ENCODE measurements at places on chromosomes 6 and 20.

GRCh38 chr6:166165558-166166313, 1.9 kb downstream of the TBXT start:
- no peak for DNase-seq

GRCh38 chr6:126376682-126377081, 36.8 kb downstream of the CENPW start:
- no peak for DNase-seq

DNA sequence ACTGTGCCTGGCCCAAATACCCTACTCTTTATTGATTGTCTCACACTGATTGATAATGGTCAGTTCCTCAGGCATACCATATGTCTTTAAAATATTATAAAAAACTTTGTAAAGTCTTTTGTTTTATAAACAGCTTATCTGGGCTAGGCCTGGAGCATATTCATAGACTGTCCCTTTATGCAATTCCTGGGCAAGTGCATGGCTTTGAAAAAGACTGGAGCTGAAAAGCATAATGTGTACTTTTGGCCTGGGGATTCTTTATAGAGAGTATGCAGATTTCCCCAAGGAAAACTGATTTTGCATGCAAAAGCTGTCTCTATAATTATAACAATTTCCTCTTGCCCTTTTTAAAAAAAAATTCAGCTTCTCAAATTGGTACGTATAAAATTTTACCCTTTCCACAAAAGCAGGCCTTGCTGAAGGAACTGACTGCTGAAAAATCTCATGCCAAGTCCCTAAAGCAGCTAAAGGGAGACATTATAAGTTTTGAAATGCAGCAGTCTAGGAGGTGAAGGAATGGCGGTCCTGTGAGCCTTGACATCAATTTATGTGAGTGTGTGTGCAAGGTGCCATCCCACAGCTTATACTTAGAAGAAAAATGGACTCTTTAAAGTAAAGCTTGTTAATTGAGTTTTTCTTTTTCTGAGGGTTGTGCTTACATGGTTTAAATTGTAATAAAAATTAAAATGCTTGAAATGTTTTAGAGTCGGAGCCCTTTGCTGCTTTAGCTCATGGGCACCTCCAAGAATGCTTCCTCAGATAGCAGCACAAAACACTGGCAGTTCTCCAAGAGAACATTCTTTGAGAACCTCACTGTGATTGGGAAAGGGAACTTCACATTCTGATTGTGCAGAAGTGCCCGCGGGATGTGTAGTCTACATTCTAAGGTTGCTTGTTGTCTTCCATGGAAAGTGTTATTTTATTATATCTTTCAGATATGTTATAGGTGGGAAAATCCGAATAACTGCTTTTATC, 43.9 kb downstream of the PLCB4 start:
- peak; percentile 40 for DNase-seq

DNA sequence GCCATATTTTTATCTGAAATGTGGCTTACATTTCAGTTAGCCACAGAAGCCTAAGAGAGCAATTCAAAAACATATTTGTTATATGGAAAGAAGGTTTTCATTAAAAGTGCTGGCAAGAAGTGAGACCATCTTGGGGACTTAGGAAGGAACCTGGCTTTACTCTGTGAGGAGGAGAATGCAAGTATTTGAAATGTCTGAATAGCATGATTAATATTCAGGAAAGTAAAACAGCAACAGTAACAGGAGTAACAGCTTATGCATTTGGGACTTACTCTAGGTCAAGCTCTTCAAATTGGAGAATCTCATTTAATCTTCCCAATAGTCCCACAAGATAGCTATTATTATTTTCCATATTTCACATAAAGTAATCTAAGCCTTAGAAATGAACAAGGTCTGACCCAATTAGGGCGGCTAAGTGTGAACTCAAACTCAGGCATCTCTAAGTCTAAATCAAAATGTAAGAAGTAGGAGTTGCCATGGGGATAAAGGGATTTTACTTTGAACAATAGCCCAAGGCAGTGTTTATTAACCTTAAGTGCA, 816.5 kb downstream of the BCKDHB start:
- no peak for DNase-seq

- no peak for DNase-seq
Measured at GRCh38 chr20:36866681-36867495, 9.1 kb upstream of the TLDC2 start.

GRCh38 chr6:68738039-68738438, 103.0 kb downstream of the ADGRB3 start:
- no peak for DNase-seq

- DNase-seq: peak; percentile 99
Measured at GRCh38 chr6:11770546-11771466, 7.8 kb downstream of the ADTRP start.

DNA sequence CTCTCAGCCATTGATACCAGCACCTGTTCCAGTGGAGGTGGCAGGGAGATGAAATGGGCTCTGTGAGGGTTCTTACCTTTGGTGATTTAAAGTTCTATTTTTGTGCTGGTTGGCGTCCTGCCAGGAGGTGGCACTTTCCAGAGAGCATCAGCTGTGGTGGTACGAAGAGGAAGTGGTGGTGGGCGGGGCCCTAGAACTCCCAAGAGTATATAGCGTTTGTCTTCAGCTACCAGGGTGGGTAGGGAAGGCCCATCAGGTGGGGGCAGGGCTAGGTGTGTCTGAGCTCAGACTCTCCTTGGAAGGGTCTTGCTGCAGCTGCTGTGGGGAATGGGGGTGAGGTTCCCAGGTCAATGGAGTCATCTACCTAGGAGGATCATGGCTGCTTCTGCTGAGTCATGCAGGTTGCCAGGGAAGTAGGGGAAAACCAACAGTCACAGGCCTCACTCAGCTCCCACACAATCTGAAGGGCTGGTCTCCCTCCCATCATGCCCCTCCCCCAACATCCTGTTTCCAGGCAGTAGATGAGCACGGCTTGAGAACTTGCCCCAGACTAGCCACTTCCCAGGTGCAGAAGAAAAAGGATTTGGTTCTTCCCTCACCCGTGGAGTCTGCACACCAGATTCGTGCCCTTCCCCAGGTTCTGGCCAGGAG, 46.6 kb downstream of the MOXD1 start:
- DNase-seq: no peak

DNA sequence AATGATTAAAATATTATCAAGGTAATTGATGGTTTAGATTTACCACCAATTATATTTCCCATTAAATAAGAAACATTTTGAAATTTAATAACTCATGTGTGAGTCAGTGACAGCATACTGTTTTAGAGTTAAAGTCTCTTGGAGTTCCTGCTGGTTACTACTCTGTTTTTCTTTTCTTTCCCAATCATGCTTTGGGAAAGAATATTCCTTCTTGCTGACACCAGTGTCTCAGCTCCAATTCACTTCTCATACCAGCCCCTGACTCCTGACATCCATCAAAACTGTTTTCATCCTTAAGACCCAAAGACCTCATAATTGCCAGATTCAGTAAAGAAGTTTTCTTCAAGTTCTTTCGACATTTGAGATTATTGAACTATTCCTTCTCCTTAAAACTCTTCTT, 50.3 kb downstream of the AIG1 start:
- no peak for DNase-seq

DNA sequence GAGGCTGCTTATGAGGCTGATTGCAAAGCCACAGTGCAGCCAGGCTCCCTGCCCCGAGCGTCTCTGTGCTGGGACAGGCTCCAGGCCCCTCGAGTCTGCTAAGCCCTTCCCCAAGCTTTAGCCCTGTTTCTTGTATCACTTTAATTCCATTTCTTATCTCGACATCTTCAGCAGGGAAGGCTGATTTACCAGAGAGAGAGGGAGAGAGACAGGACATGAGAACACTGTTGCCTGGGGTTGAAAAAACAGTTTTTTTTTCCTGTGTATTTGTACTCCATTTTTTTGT, 386.5 kb downstream of the SMOC2 start:
- DNase-seq: no peak

- no peak for DNase-seq
Measured at GRCh38 chr6:148422085-148422484, 79.4 kb downstream of the SASH1 start.

- no peak for DNase-seq
Measured at GRCh38 chr6:24903681-24904080, 32.1 kb downstream of the RIPOR2 start.

DNA sequence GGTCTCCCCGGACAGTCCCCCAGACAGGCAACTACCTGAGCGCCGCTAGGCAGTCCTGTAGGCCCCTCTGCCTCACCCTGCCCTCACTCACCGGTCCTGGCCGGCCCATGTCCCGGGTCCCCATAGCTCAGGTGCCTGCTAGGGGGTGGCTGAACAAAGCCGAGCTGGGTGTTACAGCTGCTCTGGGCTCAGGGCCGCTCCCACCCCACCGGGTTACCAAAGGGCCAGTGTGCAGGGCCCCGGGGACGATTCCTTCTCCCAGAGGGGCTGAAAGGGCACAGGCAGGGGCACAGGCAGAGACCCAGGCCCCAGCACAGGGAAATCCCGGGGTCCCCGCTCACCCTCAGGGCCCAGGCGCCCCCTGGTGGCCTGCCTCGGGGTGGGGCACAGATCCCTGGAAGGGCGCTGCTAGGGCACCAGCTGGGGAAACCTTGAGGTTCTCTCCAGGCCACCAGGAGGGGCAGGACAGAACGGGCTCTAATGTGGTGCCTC, 118.4 kb downstream of the GRM4 start:
- DNase-seq: no peak

DNA sequence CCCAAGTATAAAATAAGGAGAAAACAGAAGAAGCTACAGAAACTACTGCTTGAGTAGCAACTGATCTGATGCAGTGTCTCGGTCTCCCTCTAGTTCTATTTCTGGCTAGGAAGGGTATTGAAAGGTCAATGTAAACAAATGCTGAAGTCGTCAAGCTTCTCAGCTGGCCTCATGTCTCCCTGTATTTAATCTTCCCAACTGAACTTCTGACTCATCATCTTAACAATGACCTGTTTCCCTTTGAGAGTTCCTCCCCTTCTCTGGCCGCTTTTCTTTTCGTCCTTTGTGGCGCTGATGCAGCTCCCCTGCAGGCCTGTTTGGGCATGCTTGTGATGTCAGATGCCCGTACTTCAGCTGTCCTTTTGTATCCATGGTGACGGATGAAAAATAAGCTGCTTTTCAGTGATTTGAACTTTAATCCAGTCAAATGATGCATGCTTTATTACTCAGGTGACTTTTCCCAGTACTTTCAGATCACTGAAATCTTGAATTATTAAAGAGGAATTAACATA, 7.8 kb upstream of the LCA5 start:
- DNase-seq: peak; percentile 99

DNA sequence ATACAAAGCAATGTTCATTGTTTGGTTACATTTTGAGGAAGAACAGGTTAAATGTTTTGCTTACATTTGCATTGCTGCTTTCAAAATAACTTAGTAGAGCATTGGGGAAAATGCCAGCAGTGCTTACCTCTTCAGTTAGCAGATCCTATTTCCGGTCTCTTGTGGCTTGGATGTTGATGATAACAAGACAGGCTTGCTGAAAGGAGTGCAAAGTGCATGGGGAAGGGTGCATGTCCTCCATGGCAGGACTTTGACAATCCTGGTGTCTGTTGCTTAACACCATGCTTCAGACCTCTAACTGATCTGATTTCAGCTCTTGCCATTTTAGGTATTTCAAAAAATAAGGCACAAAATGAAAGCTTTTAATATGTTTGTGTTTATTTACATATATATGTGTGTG, 21.1 kb downstream of the TPD52L1 start:
- DNase-seq: no peak

GRCh38 chr6:51526922-51527321, 560.5 kb downstream of the PKHD1 start:
- no peak for DNase-seq

DNA sequence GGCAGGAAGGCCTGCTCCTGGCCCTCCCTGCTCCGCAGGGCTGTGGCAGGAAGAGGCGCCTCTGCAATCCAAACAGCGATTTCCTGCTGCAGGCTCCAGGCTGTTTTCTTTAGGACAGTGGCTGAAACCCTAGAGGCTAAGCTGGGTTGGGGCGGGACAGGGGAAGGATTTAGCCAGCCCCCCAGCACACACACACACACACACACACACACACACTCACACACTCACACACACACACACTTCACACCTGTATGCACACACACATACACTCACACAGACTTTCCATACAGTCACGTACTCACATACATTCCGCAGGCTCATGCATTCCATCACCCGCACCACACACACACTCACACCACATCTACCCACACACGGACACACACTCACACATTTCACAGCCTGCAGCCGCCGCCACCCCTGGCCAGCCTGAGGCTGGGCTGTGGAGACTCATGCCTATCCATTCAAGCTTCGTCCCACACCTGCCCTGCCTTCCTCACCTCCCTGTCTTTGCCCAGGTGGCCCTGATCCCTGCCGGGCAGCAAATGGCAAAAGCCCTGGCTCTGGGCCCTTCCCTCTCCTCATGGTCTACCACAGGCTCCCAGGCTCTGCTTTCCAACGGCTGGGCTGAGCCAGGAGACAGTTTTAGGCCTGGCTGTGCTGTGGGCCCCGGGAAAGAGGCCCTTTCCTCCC, 17.9 kb downstream of the MDFI start:
- DNase-seq: no peak

DNA sequence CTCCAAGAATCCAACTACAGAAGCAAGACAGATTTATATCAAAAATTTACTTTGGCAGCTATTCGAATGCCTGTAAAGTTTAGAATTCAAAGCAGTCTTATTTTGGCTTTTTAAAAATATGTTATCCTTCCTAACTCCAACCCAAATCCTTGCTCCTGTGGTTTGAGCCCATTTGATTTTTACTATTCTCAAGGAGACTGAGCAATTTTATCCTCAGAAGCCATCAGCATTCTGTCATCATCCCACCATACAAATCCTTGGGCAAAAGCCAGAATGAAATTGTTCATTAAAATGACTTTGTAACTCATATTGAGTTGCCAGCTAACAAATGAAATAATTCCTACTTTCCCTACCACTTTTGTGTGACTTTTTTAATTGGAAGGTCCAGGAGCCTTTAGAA, 392.8 kb downstream of the ADGRB3 start:
- no peak for DNase-seq

DNA sequence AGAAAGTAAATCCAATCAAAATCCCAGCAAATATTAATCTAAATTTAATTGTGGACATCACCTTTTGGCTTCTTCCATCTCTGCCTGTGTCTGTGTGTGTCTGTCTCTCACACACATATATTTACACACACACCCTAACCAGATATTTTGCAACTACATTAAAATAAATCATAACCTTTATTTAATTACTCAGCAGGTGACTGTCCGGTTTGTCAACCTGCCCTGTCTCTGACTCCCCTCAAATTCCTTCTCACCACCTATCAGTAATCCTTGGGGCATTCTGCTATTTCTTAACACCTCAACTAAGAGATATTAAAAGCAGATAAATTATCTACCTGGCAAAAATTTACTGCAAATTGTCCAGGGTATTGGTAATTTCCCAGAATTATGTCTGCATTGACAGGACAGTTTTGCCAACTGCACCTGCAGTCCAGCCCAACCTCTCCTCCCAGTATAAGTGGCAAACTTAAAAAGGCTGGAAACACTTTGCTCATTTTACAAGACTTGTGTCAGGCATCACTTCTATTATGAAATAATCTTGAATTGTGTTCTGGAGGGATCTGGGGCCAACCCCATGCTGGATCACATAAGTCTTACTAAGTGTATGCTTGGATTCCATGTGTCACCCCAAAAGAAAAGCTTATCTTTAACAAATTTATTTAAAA, 216.1 kb downstream of the GMDS start:
- DNase-seq: no peak

GRCh38 chr6:158416883-158417759, 104.9 kb downstream of the TULP4 start:
- DNase-seq: peak; percentile 55

GRCh38 chr6:148464319-148465010, 121.8 kb downstream of the SASH1 start:
- DNase-seq: peak; percentile 48

- DNase-seq: no peak
Measured at GRCh38 chr6:43052842-43053544, 658 bp downstream of the CUL7 start.

Measured in foreskin melanocyte (primary cell).